ENCODE measurements at places on chromosomes 1 and 21.

DNA sequence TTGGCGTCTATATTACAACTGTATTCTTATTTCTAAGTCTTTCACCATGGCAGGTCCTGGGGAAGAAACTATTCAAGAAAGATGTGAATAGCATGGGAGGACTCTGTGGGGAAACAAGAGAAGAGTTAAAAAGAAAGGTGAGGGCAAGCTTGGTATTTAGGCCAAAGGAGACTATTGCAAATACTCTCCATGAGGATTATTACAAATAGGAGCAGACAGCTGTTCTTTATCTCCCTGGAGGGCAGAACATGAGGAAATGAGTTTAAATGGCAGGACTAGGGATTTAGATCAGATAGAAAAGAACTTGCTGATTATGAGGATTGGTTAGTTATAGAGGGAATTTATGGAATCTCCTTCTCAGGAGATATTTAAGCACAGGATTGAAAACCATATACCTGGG, 186.8 kb downstream of the CDC7 start:
- DNase-seq = no peak

DNA sequence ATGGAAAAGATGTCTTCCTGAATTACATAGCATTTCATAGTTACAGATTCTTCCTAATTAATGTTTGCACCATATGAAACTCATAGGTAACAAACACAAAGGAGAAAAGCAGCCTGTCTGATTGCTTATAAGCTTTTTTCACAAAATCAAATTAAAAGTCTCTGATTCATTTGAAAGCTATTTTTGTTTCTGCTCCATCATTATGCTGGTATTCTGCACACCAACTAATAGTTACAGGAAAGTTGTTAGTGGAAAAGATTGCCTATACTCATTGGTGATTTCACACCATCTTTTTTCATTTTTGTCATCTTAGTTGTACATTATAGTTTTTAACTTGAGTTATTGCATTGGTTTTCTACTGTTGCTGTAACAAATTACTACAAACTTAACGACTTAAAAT, 70.0 kb downstream of the PRKAA2 start:
- no peak for DNase-seq

DNA sequence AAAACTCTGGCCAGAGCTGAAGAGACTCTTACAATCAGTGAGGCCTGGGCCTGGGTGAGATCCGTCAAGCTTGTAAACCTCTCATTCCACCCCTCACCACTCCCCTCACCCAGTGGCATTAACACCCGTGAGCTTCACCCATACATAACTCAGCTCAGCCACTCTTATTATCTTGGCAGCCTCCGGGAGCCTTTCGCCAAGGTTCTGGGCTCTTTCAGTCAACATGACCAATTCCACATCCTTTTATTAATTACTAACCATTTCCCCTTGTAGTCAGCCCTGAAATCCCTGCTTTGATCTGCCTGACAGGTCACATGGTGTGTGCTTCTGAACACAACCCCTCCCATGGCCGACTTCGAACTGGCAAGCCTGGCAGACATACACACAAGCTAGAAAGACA, 134.8 kb downstream of the SETD4 start:
- DNase-seq = peak; percentile 44

DNA sequence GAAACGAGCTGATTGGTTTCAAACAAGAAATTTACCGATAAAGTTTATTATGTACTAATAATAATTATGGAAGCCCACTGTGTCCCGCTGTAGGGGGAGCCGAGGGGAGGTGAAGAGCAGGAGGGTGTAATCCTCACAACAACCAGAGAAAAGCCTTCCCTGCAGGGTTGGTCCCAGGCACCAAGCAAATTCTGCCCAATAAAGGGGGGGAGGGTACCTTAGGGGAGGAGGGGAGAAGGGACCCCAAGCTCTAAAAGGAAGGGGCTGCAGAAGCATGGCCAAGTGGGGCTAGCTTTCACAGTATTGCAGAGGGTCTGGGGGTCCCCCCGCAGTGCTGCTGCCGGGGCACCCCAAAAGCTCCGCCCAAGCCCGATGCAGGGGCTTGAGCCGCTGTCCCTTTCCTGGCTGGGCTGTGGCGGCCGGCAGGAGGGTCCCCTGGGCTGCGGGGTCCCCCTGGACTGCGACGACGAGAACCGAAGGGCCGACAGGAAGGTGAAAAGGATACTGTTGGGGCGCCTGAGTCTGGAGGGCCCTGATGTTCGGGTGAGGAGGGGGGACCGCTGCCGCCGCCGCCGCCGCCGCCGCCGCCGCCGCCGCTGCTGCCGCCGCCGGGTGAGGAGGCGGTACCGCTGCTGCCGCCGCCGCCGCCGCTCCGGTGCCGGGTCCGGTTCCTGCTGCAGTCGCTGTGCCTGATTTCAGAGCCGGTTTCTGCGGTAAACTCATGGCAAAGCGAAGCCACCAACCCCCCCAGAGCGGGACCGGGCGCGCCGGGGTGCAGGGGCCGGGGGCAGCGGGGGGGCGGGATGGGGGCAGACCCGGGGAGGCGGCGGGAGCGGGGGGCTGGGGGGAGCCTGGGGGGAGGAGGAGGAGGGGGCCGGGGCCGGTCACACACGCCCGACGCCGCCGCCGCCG, 771 bp downstream of the EIF4G3 start:
- peak; percentile 25 for DNase-seq

- no peak for DNase-seq
Observed at GRCh38 chr1:172832006-172832725, 173.3 kb downstream of the FASLG start.

GRCh38 chr1:212030936-212031528, 4.3 kb downstream of the INTS7 start:
- DNase-seq = peak; percentile 99
